Breast epithelium (tissue), 4 donors: ENCODE measurements at places on chromosomes 6 and 20. TPM values are rescaled to one million over a fixed set of nuclear protein-coding genes. Genes with fewer than 3 reads are reported as not detected.

DNA sequence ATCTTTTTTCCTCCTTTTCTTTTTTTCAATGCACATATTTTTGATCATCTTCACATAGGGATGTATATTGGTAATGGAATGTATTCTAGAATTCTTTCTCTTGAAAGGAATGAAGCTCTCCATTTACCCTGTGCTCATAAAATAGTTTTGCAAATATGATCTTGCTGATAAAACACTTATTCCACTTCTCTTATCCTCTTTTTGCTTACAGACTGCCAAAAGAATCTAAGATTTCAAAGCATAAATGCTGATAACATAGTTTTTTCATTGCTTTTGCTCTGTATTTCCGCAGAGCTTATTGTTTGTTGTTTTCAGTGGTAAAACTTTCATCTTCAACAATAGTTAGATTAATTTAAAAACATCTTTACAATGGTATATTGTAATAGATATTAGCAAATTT, 350.5 kb downstream of the PAX1 start:
- no peak for DNase-seq

DNA sequence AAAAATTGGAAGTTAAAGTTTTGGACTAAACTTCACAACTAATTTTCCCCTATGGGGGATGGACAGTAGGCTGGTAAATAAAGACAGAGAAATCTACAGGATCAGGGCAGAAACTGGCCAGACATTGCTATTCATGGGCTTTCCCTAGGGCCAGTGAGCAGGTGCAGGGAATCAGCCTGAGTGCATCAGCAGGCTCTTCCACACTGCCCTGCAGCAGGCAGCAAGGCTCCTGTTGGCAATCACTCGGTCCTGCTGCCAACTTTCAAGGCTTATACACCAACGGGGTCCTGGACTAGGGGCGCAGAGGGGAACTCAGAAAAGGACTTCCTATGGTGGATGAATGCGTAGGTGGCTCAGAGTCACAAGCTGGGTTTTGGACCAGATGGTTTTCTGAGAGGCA, 59.8 kb upstream of the NHSL1 start:
- DNase-seq, result no peak

KCNB1 gene
- total RNA-seq, result 3.9 TPM

HTR1E gene
- total RNA-seq, result not detected

- DNase-seq, result no peak
Observed at GRCh38 chr6:90536520-90536919, 50.4 kb downstream of the MAP3K7 start.

DNA sequence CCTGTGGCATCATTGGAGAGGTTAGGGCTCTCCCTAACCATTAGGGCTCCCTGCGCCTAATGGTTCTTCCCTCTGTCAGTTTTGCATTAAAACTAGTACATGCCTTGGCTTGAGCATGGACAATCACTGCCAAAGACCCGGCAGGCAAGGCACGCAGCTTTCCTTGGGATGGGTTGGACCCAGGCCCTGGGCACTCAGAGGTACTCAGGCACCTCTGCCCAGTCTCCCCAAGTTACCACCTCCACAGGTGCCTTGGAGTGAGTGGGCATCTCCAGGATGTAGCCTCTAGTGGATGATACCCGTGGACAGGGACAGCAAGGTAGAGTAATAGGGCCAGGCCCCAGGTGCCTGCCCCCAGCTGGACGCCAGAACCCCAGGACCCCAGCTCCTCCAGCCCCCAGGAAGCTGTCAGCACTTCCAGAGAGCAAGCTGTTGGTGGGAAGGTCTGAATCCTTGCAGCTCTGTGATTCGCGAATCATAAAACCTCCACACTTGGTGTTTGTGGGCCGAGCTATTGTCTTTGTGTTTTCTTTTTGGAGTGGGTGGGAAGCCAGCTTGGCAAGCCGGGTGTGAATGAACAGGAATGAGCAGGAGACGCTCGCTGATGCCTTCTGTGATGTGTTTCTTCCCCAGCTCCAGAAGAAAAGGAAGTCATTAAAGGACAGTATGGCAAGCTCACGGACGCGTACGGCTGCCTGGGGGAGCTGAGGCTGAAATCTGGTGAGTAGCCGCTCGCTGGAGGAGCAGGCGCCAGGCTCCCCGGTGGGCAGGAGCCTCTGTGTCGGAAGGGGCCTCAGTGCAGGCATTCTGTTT, 35.1 kb downstream of the SYNJ2 start:
- DNase-seq, result no peak

GRCh38 chr20:33680686-33681085, 5.5 kb downstream of the E2F1 start:
- DNase-seq, result no peak

- no peak for DNase-seq
Observed at GRCh38 chr20:7505152-7505834, 435.0 kb downstream of the HAO1 start.
